ENCODE measurements at places on chromosomes 5 and 9.

DNA sequence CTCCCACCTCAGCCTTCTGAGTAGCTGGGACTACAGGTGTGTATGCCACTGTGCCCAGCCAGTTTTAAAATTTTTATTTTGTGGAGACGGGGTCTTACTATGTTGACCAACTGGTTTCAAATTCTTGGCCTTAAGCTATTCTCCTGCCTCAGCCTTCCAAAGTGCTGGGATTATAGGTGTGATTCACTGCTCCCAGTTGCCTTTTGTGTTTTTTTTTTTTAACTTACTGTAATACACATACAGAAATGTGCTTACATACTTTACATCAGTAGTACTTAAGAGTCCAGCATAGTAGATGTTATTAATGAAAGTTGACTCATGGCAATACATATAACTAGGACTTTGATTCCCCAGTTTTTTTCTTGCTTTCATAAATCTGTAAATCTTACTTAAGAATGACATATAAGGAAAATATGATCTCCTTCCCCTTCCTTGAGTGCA lies 4.7 kb downstream of the MAN2A1 start:
- no peak for DNase-seq

DNA sequence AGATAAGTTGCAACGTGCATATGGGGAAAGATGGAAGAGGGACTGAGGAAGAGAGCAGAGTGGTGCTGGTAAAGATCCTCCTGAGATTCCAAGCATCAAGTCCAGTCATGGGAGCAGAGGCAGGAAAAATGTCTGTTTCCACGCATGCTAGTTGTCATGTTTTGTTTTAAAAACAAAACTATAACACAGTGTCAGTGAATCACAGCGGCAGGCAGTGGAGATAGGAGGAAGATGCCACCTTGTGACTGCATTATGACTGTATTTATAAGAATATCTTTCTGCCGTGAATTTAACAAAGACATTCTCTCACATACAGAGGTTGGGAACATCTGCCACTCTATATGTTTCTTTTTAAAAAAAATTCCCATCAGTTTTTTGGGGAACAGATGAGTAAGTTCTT lies 3.7 kb upstream of the SVEP1 start:
- peak; percentile 68 for DNase-seq

DNA sequence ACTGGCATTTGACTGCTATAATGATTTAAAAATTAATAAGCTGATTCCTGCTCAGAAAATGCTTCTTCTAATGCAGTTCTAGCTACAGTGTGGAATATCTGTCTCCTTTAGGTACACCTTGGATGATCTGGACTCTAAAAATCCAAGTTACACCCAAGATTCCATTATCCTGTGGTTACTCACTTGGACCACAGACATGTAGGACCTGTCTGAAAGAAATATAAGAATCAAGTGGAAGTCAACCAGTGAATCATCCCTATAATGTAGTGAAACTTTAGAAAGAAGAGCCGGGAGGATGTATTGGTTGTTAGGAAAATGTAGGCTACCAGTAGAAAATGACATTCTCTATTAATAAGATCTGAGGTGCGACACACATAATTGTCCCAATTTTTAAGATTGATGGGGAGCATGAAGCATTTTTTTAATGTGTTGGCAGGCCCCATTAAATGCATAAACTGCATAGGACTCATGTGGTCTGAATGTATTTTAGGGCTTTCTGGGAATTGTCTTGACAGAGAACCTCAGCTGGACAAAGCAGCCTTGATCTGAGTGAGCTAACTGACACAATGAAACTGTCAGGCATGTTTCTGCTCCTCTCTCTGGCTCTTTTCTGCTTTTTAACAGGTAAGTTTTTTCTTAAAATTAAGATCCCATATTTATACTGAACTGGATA lies at the start of gene SPINK6:
Gene SPINK6, plus strand, starts transcription at position 512 of the 673 bp plus-strand sequence. Its CDS starts 55 bp downstream, at position 567.
- no peak for DNase-seq

- no peak for DNase-seq
Observed at GRCh38 chr5:98963019-98963418, 34.2 kb upstream of the CHD1 start.
